ENCODE measurements at places on chromosomes 3 and 15.

DNA sequence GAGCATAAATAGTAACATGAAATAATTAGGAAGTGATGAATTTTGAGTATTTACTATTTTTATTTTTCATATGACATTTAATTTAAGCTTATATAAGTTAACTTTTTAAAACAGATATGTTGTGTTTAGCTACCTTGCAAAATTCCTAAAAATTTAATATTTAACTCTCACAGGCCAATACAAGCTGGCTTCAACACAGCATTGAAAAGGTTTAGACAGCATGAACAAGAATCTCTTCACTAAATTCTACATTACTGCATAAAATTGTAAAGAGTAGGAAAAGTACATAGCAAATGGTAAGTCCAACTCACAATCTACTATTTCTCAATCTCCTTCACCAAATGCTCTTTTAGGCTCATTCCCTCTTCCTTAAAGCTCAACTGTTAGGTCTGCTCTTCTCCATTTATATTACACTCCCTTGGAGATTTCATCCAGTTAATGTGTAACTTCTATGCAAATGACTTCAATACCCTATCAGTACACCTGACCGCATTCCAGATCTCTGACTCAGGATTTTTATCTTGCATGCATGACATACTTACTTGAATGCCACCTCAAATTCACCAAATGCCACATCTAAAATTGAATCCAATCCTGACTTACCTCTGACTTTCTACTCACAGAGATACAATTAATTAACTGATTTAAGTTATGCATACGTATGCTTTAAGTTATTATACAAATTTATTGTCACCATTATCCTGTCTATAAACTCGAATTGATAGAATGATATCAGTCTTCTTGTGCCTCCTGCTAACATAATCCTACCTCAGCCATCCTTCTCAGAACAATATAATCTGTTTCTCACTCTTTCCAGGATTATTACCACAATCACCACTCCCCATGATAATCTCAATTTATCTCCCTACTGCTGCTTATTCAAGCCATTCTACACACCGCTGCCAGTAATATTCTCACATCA is 127.0 kb downstream of the STAG1 start:
- DNase-seq = no peak

GRCh38 chr3:105979961-105980360 is 111.1 kb upstream of the CBLB start:
- no peak for DNase-seq

DNA sequence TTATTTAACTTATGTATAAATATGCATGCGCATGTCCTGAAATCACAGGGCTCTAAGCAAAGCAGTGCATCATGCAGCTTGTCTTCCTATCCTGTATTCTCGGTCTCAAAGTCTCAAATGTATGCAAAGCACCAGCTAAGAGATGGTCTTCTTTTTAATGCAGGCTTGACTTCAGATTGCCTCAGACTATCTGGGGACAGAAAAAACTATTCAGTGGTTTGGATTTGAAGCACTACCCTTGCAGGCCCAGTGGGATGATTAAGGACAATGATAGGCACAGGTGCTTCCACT is 18.5 kb upstream of the NMNAT3 start:
- DNase-seq = no peak

DNA sequence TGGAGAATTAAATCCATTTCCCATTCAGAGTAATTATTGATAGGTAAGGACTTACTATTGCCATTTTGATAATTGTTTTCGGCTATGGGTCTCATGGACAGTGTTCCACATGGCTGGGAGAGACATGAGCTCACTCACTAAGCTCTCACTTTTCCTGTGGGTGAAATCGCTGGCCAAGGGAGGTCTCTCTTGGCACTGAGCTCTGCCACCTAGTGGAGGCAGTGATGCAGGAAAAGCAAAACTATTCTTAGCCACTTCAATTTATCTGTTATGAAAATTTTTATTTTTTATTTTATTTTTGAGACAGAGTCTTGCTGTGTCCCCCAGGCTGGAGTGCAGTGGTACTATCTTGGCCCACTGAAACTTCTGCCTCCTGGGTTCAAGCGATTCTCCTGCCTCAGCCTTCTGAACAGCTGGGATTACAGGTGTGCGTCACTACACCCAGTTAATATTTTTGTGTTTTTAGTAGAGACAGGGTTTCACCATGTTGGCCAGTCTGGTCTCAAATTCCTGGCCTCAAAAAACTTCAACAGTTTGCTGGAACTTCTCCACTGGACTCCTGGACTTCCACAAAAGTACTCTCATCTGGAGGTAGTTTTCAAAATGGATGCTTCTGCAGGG is 4.7 kb upstream of the RNF13 start:
- DNase-seq = peak; percentile 72

GRCh38 chr15:89494031-89494430 is 2.4 kb downstream of the RHCG start:
- no peak for DNase-seq

DNA sequence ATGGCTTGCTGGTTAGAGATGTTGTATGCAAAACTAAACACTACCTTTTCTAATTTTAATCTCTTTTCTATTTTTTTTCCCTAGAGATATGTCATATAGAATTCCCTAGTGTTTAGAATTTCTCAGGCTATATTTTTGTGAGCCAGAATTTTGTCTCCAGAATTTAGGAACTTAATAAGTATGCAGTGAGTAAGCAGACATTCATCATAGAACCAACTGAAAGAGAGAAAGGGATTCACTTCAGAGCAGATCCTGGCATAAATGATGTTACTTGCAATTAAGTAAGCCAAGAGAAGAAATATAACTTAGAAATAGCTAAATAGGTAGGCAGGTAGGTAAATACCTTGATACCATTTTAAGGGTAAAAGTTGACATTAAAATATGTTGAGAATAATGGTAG is 288.9 kb downstream of the ZNF385D start:
- DNase-seq = no peak
